Cardiac fibroblast (primary cell): ENCODE measurements at places on chromosomes 7 and 10.

DNA sequence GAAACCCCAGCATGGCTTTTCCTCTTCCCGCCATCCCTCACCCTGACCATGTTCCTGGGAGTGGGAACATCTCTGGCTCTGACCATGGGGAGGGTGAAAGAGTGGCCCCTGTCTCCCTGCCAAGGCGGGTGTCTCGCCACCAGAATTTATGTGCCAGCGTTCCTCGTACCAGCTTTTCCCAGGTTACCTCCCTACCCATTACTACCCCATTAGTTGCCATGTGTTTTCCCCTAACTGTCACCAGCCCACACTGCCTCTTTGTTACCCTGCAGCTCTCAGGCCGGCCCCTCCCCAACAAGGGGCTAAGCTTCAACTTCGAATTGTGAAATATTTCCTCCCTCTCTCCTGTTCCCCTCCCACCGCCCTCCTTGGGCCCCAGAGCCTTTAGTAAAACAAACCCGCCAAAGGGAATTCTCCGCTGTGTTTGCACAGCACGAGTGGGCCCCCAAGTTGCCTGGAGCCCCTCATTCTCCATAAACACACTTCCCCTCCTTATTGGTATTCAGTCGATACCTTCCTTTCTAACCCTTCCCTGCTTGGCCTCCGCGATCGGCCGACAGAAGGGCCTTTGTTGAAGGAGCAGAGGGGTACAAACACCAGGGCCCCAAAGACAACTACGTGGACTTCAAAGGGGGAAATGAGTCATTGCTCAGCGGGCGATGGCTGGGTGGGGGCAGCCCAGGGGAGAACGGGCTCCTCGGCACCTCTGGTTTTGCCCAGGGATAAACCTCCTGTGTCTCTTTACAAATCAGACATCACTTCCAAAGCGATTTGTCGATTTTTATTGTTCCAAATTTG lies 45.5 kb downstream of the SLIT1 start:
- no peak for DNase-seq

DNA sequence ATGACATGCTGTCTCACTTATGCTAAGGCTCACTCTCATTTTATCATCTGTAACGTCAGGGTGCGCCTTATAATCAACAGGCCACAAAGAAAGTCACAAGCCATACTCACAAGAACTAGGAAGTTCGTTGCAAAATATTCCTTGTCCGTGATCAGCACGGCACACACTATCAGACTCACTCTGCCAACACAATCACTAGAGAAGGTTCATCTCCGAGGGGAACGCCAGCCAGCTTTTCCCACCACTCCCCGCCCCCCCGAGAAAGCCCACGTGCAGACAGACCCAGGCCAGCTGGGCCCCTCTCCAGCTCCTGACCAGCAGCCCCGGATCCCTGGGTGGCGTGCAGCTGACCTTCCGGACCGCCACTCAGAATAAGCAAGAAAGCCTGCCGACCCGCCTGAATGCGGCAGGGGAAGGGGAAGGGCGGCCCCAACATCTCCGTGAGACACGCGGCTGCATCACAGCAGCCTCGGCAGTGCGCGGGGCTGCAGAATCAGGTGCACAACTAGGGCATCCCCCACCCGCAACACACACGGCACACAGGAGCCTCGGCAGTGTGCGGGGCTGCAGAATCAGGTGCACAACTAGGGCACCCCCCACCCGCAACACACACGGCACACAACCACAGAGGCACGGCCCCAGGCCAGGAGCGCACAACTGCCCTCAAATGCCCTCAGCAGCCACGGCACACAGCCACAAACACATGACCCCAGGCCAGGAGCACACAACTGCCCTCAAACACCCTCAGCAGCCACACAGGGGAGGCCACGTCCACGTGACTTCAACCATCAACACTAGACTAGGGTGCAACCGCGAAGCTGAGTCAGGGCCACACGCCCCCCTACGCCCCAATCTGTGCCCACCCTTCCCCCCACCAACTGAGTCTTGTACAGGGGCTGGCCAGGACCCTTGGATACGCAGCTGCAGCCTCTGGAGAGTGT lies 2.5 kb upstream of the GPR146 start:
- no peak for DNase-seq

DNA sequence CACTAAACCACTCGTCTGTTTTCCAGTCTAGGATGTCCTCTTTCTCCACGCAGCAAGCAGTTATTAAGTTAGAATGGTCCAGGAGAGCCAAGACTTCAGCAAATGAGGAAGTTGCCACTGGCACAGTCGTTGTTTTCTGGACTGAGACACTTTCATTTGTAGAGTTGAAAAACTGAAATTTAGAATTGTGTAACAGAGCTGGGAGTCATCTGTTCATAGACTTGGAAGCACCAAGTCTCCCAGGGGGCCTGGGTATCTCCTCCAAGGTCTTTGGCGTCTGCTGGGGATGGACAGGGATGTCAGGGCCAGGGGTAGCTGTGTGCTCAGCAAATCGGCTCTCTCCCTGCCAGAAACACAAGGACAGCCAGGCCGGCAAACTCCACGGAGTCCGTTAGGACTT lies 208.4 kb downstream of the FANK1 start:
- DNase-seq: no peak

GRCh38 chr10:119665901-119666708 lies 14.9 kb downstream of the BAG3 start:
- DNase-seq: peak; percentile 65

DNA sequence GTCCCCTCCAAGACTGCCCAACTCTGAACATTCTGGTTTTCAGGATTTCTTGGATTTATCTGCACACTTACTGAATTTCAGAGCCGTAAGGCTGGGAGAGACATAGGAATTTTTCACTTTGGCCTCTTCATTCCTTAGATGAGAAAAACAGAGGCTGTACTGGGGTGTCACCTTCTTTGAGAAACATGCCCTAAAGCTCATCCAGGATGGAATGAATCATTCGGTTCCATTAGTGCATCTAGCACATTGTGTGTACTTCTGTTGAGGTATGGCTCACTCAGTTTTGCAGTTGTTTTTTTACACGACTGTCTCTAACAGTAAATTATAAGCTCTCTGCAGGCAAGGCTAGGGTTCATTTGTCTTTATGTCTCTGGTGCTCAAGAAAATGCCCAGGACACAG lies 383.4 kb downstream of the GATA3 start:
- DNase-seq: no peak

DNA sequence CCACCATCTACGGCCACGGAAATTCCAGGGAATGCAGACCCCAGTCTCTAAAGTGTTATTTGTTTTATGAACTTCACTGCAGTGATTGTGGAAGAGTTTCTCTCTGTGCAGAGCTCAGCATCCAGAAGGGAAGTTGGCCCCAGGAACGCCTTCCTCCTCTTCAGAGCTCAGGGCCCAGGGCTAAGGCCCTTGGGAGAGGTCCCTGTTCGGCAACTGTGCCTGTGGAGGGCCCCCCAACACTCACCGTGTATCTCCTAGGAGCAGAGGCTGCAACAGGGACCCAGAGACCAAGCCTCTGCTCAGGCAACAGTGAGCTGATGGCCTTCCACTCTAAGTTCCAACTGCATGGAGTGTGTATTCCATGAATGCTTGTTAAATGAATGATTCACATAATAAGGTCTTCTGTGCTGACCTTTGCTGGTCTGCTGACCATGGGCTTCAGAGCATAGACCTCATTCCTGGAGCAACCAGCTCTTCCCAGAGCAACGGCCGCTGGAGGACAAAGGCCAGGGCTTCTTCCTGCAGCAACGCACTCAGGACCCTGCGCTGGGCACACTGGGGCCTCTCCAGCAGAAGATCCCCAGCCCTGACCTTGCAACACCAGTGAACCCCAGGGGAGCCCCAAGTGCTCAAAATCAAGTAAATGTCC lies 7.7 kb downstream of the DIP2C start:
- peak; percentile 16 for DNase-seq

DNA sequence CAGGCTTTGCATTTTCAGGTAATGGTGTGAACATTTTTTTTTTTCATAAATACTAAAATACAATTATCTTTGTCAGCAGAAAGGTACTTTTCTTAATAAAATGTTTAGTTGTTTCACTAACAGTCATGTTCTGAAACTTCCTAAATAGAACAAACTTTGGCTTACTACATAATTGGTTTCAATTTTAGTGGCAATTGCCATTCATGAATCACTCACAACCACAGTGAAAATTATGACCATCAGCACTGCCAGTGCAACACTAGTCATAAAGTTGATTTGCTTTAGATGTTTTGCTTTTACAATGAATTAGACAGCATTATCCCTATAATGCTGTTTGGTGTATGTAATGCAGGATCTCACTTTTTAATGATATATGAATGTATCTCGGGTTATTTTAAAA lies 297.6 kb upstream of the PLXDC2 start:
- DNase-seq: no peak

GRCh38 chr10:28971764-28972163 lies 294.4 kb downstream of the BAMBI start:
- no peak for DNase-seq

- DNase-seq: no peak
Observed at GRCh38 chr10:132788831-132789219, 2.9 kb upstream of the NKX6-2 start.

GRCh38 chr7:17912536-17913235 lies 27.6 kb downstream of the SNX13 start:
- DNase-seq: no peak

DNA sequence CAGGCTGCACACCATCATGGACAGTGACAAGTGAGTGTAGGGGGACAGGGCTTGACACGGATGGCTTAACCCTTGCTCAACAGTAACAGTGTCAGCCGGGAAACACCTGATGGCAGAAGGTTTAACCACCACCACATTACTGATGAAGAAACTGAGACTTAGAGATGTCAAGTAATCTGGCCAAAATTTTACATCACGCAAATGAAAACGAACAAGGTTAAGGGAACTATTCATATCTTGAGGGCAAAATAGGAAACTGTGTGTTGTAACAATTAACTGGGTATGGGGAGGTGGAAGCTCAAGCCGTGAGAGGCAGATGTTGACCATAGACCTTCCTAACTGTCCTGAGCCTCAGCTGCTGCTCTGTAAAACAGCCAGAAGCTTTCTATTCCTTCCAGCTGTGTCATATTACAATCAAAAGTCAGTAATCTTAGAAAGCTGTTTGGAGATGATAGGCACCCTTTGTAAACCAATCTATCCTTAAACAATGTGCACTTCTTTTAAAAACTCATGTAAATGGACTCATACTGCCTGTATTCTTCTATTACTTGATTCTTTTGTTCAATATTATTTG lies 68.4 kb downstream of the ABCC2 start:
- DNase-seq: no peak

DNA sequence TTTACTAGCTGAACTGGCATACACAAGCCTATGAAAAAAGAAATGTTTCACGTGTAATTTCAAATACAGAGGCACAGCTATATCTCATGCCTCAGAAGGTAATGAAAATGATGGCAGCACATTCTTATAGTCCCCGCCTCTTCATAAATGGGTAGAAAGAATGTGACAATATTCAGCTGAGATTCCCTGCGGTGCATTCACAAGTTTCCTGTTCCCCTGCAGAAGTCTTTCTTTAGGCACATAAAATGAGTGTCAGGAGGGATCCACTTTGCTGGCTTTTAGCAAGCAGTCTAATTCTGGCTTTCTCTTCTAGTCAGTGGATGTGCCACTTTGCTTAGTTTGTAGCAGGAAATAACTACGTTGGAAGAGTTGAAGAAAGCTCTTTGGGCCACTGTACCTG lies 56.1 kb downstream of the DGKB start:
- DNase-seq: no peak

DNA sequence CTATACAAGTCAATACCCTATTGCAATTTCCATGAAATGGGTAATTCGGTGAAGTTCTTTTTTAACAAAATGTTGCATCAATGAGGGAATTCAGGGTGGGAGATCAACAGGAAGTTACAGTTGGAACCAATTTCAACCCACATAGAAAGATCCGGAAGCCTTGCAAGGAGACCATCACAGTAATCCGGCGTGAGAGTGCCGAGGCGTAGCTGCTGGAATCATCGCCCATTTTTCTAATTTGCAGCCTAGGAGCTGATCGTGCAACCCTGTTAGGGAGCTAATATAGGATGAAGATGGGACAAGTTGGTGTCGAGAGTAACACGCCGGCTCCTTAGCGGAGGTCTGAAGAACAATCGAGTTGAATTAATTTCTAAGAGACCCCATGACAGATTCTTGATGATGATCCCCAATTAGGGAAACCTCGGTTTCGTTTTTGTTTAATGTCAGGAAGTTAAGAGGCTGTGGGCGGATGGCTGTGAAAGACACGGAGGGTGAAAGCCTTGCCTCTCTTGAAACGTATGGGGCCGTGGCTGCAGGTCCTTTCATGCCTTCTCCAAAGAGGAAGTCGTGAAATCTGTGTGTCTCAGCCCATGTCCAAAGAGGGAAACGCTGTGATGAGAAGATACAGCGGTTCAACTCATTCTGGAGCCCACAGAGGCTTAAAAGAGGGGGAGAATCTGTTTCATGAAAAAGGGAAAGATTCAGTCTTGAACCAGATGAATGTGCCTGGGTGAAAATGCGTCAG lies 51.2 kb upstream of the CARD11 start:
- no peak for DNase-seq

- no peak for DNase-seq
Observed at GRCh38 chr10:15336211-15336610, 34.9 kb downstream of the FAM171A1 start.

- DNase-seq: no peak
Observed at GRCh38 chr7:44063547-44063893, 1.8 kb downstream of the PGAM2 start.

- peak; percentile 26 for DNase-seq
Observed at GRCh38 chr10:60430836-60431597, 41.3 kb upstream of the ANK3 start.

DNA sequence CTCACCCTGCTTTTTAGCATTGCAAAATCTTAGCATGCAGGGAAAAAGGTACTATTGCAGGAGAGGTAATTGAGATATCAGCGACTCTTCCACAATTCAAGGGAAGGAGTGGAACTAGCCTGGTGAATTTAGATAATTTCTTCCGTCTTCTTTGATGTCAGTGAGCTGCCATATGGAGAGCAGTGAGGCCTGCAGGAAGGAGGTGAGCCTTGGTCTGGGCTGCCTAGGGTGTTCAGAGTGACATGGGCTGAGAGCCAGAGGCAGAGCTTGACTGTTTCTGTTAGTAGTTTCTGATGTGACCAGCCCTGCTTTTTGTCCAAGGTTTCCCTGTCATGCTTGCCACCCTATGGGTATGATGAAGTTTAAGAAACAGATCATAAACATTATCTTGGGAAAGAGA lies 28.6 kb downstream of the KAT6B start:
- DNase-seq: no peak

DNA sequence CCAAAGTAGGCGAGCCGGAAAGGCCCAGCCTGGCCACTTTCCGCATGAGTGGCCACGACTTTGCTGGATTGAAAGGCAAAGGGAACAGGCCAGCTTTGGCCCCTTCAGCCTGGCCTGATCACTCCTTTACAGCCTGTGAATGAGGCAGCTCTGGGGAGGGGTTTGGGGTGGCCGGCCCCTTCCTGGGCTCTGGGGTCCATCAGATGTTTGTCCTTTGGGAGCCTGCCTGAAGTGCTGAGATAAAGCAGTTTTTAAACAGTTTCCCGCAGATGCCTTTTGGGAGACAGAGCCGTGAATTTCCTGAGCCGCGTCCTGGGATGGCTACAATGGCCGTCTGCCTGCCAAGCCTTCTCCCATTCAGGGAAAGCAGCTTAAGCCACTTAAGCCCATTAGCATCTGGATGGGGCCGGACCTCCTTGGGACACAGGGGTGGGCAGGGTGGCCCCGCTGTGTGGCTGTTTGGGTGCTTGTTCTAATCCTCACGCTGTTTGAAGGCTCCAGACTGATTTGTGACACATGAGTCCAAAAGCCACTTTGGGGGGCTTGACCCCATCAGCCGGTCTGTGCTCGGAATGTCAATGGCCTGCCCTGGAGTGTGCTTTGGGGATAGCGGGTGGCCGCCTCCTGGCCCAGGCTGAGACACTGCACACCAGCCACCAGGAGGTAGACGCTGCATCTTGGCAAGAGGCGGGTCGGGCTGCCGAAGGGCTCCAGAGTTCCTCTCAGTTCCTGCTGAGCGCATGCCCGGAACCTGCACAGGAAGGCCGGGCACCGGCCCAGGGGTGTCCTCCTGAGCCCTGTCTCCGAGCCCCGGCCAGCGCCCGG lies 38.9 kb downstream of the NKX6-2 start:
- no peak for DNase-seq
